ENCODE measurements at places on chromosomes 5 and 9.
A peak's percentile ranks its signal among the peaks of the same experiment; 100 is the strongest.

DNA sequence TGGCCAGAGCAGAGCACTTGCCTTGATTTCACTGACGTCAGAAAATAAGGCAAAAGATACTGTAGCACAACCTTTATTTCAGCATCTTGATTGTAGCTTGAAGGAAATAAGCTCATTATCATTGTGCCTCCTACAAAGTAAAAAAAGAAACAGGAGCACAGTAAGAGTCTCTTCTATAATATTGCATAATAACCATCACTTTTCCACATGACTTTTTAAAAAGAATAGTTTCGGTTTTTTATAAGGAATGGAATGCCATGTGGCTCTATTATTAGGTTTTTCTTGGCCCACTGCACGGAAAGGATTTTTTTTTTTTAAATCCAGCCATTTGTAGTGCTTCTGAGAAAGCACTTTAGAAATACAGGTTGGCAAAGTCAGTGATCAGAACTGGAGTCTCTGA lies 655.3 kb downstream of the LRRC70 start:
- no peak for DNase-seq

GRCh38 chr9:38346811-38347210 lies 45.7 kb upstream of the ALDH1B1 start:
- no peak for DNase-seq

DNA sequence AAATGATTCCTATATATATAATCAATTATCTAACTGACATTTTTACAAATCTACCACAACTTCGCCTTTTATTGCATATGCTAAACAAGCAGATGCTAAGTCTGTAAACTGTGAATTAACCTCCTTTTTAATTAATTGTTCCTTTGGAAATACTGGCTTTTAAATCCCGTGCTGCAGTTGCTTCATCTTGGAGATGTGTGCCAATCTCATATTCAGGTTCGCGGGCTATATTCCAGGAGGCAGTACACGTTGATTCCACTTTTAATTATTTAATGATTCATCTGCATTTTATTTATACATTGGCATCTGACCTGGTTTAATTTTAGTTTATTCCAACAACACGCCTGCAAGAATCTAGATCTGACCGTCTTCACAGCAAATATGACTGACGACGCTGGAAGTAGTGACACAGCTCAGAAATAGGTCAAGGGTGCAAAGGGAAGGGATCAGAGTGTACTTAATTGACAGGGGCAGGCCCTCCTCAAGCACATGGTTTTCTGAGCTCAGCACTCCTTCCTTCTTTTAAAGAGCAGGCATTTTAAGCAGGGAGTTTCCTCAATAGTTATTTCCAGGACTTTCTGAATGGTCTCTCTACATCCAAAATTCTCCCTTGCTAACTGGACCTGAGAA lies 125.2 kb downstream of the GLIS3 start:
- DNase-seq = no peak

DNA sequence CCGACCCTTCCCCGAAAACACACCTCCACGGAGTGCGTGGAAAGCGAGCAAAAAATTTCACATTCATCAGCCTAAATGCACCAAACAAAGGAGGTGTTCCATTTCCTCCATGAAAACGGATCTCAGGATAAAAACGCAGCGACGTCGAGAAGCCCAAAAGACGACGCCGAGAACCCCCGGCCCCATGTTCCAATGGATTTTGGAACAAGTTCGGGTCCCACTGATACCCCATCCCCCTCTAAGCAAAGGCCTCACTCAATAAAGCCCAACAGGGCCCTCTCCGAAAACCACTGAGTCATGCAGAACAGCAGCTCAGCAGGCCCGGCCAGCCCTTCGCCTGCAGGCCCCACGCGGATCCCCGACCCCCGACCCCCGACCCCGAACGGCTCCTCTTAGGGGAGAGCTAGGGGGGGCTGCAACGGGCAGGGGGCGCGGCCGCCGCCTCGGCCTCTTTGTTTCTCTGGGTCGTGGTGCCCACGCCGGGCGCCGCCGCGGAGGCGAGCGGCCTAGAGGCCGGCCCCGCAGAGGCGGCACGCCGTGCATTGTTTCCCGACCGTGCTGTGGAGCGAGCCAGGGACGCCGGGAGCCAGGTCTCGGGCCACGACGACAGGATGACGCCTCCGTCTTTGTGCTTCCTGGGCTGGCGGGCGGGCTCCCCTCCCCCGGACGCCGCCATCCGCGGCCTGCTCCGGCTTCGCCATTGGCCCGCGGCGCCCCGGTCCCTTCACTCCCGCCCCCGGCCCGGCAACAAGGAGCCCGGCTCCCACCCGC lies 915 bp downstream of the ZFAND5 start:
- peak; percentile 39 for DNase-seq

- DNase-seq = no peak
Measured at GRCh38 chr5:113063927-113064326, 87.3 kb downstream of the DCP2 start.

DNA sequence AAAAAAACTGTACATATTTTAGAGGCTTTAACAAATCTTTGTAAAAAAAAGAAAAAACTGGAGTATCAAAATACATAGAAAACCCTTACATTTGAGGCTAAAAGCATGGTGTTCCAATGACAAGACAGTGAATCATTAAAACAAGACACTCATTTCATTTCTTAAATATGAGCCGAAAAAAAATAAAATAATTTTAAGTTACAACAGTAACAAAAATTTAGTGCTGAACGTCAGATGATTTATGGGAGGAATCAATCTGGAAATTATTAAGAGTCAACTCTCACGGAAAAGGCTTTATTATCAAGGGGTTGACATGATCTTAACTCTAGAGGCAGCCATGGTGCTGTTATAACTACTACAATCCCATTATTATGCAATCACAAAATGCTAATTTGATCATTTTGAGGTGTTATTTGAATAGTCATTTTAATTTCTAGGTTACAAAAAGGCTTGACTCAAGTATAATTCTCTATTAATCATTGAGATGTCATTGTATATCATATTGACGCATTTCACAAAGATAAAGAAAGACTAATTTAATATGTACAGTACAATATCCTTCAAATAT lies 51.9 kb downstream of the MAPKAP1 start:
- no peak for DNase-seq

- no peak for DNase-seq
Measured at GRCh38 chr5:179431221-179431824, 86.1 kb upstream of the ADAMTS2 start.

DNA sequence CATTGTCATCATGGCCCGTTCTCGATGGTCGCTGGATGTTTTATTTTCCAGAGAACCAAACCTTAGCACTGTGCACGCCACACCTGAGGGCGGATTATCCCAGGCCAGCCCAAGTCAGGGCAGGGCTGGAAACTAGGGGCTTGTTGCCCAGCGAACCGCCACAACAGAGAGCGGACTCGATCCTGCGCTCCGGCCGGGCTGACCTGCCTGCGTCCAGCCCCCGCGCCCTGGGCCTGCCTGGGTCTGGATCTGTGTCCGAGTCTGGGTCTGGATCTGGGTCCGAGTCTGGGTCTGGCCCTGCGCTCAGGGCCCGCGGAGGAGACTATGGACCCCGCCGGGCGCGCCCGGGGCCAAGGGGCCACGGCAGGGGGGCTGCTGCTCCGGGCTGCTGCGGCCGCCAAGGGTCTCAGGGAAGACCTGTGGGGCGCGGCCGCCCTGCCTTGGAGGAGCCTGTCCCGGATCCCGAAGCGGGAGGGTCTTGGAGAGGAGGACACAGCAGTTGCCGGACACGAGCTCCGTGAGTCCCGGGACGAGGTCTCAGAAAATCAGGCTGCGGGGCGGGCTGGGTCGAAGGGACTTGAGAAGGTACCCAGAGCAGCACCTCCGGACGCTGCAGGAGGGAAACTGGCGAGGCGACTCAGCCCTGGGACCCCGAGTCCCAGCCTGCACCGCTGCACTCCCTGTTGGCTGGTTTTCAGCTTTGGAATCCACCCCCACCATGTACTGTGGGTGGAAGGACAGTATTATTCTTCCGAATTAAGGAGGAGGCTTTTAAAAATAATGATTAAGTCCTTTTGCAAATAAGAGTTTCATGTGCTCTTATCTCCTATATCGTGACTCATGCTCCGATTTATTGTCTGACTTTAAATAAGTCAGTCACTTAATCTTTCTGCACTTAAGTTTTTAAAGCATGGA lies at the start of gene ANKDD1B:
Gene ANKDD1B, plus strand, starts transcription at position 143 of the 915 bp plus-strand sequence. Its CDS starts 182 bp downstream, at position 325.
- no peak for DNase-seq

- DNase-seq = no peak
Measured at GRCh38 chr9:115296831-115297565, 179.0 kb upstream of the TNC start.

GRCh38 chr9:133973111-133973790 lies 18.9 kb downstream of the VAV2 start:
- DNase-seq = no peak

DNA sequence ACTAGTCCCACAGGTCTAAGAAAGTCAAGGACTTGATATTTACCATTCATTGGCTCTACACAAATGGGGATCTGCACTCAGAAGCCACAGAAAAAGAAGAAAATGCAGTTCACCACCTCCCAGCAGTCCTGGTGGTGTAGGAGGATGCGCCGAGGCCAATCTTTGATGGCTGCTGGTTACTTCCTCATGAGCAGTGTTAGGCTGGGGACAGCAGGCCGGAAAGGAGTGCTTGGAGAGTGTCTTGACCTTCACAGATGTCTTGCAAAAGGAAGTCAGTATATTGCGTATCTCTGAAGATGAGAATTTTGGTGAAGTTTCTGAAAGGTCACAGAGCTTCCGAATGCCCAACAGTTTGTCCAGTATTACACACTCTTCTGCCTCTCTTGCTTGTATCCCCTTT lies 597.0 kb downstream of the EBF1 start:
- no peak for DNase-seq

DNA sequence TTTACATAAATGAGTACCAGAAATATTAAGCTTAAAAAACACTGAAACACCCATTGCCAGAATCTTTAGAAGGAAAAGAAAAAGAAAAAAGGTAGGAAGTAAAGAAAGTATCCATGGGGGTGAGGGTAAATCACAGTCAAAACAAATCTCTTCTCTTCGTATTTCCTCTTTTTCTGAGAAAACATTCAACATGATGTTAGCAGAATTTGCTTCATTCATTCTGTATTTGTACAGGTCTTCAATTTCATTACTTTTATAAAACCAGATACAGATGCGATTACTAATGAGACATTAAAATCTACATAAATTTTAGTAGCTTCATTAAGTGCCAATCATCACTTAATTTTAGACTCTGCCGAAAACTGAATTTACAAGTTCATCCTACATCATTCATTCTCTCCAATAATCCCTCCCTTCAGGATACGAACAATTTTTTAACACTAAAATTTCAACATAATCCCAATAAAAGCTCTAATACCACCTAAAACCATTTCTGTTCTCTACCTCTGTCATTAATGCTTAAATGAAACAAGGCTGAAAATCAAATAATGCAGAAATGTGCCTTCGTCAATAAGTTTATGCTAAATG lies 7.0 kb downstream of the NR3C1 start:
- DNase-seq = no peak

- no peak for DNase-seq
Measured at GRCh38 chr5:144036476-144036875, 134.0 kb downstream of the YIPF5 start.

GRCh38 chr5:98929710-98930298 lies 997 bp upstream of the CHD1 start:
- DNase-seq = peak; percentile 86

DNA sequence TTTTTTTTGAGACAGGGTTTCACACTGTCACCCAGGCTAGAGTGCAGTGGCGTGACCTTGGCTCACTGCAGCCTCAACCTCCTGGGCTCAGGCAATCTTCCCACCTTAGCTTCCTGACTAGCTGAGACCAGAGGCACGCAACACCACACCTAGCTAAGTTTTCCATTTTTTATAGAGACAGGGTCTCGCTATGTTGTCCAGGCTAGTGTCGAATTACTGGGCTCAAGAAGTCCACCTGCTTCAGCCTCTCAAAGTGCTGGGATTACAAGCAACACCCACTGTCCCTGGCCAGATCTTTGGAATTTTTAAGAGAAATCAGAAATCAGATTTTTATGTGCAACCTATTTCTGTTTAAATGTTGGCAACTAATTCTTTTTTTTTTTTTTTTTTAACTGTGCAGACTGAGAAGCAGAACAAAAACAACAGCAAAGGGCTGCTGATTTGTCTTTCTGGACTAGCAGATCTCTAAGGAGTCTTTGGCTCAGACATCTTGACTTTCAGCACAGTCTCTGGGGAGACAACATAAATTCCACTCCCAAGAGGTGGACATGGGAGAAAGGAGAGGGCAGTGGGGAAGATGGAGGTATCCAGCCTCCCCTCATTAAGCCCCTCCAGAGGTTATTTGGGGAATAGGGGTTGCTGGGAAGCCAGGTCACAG lies 54.4 kb upstream of the FABP6 start:
- no peak for DNase-seq

DNA sequence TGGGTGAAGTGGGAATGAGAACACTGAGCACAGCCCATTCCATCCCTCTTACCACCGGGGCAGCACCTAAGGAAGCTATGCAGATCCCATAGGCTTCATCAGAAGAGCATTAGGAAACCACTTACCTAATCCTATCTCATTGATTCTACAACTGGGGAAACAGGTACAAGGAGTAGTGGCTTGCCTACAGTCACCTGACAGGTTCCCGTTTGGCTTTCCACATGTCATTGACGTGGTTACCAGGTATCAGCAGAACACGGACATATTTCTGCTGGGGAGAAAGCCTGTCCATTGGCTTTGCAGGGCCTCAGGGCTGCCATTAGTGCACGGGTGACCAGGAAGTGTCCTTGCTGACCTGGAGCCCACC lies 11.3 kb downstream of the AFAP1L1 start:
- DNase-seq = no peak

All from stimulated activated CD4-positive, alpha-beta T cell treated with anti-CD3 and anti-CD28 coated beads, TNF-alpha, amount 100 ng/mL, for 24 hours (primary cell).